RWPE2 (cell line): ENCODE measurements at places on chromosomes 16 and 17.
A peak's percentile ranks its signal among the peaks of the same experiment; 100 is the strongest.

DNA sequence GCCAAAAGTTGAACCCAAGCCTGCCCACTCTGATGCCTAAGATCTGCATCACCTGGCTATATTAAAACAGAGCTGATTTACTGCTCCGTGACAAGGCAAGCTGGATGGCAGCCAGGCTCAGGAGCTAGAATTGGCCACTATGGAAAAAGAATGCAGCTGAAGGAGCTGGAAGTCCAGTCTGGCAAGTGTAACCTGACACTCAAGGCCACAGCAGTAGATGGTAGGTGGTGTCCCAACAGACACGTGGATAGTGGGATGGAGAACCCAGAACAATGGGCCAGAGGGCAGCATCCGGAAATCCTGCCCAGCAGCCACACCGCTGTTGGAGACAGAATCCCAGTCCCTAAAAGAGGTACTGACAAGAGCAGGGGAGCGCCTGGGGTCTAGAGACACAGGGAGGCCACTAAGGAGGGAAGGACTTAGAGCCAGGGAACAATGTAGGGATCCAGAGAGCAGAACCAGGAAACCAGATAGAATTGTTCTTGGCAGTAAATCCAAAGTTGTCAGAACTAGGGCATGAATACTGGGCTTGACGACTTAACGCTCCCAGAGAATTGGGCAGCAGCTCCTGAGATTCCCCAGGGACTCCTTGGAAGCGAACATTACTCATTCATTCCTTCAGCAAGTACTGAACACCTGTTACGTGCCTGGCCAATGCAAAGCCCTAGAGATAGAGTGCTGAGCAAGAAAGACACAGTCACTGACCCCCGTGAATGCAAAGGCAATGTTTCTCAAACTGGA, 85.7 kb downstream of the CDYL2 start:
- H3K36me3 ChIP-seq: no peaks in the 10 kb centered on the region
- peak; percentile 67 for DNase-seq
- H3K27ac ChIP-seq: no peak overlapping the region

GRCh38 chr17:21379080-21379711, 3.0 kb downstream of the KCNJ12 start:
- peaks cover 11% of the 10 kb centered on the region for H3K27me3 ChIP-seq
- H3K36me3 ChIP-seq: no peaks in the 10 kb centered on the region
- H3K27ac ChIP-seq: no peak overlapping the region
- no peak overlapping the region for H3K4me3 ChIP-seq

DNA sequence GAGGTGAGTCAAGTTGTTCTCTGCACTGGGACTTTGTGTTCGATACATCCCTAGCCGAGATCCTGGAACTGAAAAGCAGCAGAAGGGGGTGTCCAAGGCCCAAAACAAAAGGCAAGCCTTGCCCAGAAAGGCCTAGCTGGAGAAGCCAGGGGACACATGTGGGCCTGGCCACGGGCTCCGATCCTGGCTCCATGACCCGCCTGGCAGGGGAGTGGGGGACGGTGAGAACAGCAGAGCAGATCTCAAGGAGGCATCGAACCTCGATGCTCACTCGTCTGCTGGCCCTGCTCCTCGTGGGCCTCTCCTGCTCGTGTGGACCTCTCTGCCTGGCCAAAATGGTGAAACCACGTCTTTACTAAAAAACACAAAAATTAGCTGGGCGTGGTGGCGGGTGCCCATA, 8.9 kb downstream of the CCNF start:
- DNase-seq: no peak
- no peaks in the 10 kb centered on the region for H3K4me1 ChIP-seq
- H3K36me3 ChIP-seq: peaks cover 81% of the 10 kb centered on the region

GRCh38 chr17:80331820-80332219, 71.2 kb downstream of the RNF213 start:
- no peak for DNase-seq
- peaks cover 87% of the 10 kb centered on the region for H3K36me3 ChIP-seq
- no peaks in the 10 kb centered on the region for H3K4me1 ChIP-seq
- no peak overlapping the region for H3K27ac ChIP-seq
- H3K4me3 ChIP-seq: no peak overlapping the region
- no peaks in the 10 kb centered on the region for H3K27me3 ChIP-seq

DNA sequence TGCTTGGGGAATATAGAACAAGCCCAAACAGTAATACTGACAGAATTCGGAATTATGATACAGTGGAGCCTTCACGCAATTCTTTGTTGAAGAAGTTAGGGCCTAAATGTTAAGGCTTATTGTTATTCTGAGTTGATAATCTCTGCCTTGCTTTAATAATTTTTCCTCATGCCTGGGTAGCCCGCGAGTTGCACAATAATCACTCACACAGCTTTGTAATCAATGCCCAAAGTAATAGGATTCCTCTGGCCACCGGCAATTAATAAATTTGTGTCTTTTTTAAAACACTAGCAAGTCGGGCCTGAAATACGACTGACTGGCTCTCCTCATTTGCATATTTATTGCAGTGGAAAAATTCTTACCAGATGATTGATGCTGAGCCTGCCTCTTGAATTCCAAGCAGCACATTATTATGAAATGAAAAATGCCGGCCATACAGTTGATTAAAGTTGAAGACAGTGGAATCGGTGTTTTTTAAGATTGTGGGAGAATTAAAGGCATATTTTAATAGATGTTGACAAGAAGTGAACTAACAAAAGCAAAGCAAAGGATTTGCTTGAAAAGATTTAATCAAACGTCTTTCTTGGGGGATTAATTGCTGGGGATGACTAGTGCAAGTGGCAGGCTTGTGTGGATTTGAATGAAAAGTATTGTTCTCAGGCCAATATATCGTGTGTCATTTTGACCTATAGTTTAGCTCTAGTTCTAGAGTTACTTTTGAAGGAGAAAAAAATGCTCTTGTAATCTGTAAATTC, 30.2 kb downstream of the AATF start:
- H3K4me3 ChIP-seq: no peak overlapping the region
- no peaks in the 10 kb centered on the region for H3K27me3 ChIP-seq
- H3K27ac ChIP-seq: no peak overlapping the region
- peaks cover 23% of the 10 kb centered on the region for H3K4me1 ChIP-seq
- no peak for DNase-seq

DNA sequence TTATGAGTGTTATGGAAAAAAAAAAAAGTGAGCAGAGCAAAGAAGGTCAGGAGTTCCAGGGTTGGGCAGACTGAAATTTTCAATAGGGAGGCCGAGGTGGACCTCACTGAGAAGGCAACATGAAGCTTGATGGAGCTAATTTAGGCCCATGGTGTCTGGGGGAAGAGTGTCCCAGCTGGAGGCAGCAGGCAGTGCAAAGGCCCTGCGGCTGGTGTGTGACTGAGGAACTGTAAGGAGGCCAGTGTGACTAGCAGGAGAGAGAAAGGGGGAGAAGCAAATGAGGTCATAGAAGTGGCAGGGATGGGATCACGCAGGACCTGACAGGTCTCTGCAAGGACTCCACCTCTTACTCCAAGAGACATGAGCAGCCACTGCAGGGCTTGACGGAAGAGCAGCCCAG, 10.2 kb downstream of the ARHGEF15 start:
- no peaks in the 10 kb centered on the region for H3K36me3 ChIP-seq
- H3K27me3 ChIP-seq: no peaks in the 10 kb centered on the region

GRCh38 chr16:80733407-80733806, 71.0 kb downstream of the CDYL2 start:
- no peak overlapping the region for H3K4me3 ChIP-seq
- H3K27ac ChIP-seq: no peak overlapping the region
- DNase-seq: no peak
- no peaks in the 10 kb centered on the region for H3K36me3 ChIP-seq

DNA sequence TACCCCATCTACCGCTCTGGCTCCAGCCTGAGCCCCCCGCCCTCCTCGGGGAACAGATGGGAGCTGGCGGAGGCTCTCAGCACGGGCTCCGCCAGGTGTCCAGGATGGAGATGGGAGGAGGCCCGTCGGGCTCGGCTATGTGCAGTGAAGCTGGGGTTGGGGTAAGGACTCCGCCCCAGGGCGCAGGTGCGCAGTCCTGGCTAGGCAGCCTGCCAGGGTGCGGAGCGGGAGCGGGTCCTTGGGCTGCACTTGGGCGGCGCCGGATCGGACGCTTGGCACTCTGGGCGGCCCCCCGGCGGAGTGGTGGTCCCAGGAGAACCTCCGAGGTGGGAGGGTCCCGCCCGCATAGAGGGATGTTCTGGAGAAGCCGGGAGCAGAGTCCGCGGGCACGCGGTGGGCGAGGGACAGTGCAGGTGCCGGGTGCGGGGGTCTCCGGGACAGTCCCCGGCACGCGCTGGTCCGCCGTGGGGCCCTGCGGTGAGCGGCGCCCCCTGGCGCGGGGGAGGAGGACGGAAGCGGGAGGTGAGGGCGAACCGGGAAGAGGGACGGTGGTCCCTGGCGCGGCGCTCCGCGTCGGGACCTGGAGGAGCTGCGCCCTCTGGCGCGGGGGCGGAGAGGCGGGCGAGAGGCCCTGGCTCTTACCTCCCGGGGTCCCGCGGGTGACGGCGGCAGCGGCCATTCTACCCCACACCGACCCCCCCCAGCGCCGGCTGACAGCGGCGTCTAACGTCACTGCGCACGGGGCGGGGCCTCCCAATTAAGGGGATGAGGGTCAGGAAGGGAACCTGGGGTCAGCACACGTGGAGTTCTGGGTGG, at the start of gene CAMTA2:
CAMTA2 (minus strand) TSS at position 725 of the 816 bp plus-strand sequence. CDS start 1,453 bp downstream, outside the sequence.
- peaks cover 30% of the 10 kb centered on the region for H3K36me3 ChIP-seq
- peak within 1 kb of the TSS; percentile 72 for H3K27ac ChIP-seq
- DNase-seq: peak; percentile 89
- peaks cover 2% of the 10 kb centered on the region for H3K4me1 ChIP-seq
- no peaks in the 10 kb centered on the region for H3K27me3 ChIP-seq
- peak within 1 kb of the TSS; percentile 77 for H3K4me3 ChIP-seq

DNA sequence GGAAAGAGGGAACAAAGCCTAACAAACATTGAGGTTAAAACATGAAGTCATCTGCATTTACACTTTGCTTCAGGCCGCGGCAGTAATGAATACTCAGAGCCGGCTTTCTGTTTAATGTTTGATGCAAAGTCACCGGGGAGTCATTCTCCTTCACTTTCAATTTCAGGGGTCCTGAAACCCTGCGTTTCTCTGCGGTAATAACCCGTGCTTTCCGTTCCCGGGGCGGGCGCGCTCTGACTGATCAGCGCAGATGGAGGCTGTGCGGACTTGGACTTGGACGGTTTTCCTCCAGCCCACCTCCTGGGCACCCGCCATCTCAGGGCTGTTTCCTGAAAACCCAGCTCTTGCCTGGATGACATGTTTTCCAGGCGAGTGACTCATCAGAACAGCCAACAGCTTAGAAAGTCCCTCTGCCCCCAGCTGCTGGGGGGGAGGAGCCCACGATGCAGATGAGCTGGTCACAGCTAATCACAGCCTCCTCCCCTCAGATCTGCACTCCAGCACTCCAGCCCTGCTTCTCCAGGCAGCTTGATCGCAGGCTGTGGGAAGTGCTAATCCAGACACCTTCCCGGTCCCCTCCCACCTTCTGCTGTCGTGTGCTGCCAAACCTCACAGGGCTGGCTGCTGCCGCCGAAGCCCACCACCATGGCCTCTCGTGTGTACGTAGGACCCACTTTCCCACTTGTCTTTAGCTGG, 158.6 kb upstream of the CHMP6 start:
- H3K27ac ChIP-seq: peak overlapping the region; percentile 87
- H3K36me3 ChIP-seq: no peaks in the 10 kb centered on the region
- no peaks in the 10 kb centered on the region for H3K27me3 ChIP-seq

GRCh38 chr17:57284984-57285646, 28.8 kb downstream of the MSI2 start:
- no peak for DNase-seq
- no peak overlapping the region for H3K27ac ChIP-seq
- no peaks in the 10 kb centered on the region for H3K27me3 ChIP-seq
- H3K4me3 ChIP-seq: no peak overlapping the region
- peaks cover 22% of the 10 kb centered on the region for H3K36me3 ChIP-seq

- no peak overlapping the region for H3K27ac ChIP-seq
- no peaks in the 10 kb centered on the region for H3K4me1 ChIP-seq
- H3K4me3 ChIP-seq: no peak overlapping the region
- DNase-seq: no peak
Observed at GRCh38 chr16:26149364-26150190, 457.8 kb downstream of the HS3ST4 start.

DNA sequence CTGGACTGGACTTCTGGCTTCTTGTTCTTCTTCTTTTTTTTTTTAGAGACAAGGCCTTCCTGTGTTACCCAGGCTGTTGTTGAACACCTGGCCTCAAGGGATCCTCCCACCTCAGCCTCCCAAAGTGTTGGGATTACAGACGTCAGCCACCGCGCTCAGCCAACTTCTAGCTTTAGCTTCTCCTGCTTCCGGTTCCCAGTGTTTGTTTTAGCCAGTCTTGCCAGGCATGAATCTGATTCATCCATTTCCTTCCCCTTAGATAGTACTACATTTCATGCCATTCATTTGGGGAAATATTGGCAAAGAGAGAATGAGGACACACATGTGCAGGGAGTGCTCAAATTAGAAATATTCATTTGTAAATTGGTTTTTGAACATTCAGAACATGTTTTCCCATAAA, 12.1 kb upstream of the NDUFAB1 start:
- no peaks in the 10 kb centered on the region for H3K27me3 ChIP-seq
- H3K4me1 ChIP-seq: peaks cover 11% of the 10 kb centered on the region
- peaks cover 70% of the 10 kb centered on the region for H3K36me3 ChIP-seq
- no peak for DNase-seq
- no peak overlapping the region for H3K4me3 ChIP-seq

- peaks cover 70% of the 10 kb centered on the region for H3K36me3 ChIP-seq
- no peak overlapping the region for H3K4me3 ChIP-seq
- DNase-seq: no peak
- H3K4me1 ChIP-seq: no peaks in the 10 kb centered on the region
Observed at GRCh38 chr16:81612351-81613163, 166.5 kb upstream of the PLCG2 start.

DNA sequence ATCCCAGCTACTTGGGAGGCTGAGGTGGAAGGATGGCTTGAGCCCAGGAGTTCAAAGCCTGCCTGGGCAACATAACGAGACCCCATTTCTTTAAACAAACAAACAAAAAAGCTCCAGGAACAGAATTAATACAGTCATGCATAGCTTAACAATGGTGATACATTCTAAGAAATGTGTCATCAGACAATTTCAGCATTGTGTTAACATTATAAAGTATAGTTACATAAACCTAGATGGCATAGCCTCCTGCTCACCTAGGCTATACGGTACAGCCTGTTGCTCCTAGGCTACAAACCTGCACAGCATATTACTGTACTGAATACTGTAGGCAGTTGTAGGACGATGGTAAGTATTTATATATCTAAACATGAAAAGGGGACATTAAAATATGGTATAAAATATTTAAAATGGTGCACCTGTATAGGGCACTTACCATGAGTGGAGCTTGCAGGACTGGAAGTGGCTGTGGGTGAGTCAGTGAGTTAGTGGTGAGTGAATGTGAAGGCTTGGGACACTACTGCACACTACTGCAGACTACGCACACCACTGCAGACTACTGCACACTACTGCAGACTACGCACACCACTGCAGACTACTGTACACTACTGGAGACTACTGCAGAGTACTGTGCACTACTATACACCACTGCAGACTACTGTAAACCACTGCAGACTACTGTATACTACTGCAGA, 74.6 kb downstream of the TMC6 start:
- no peak for DNase-seq
- H3K36me3 ChIP-seq: no peaks in the 10 kb centered on the region
- no peak overlapping the region for H3K4me3 ChIP-seq
- no peak overlapping the region for H3K27ac ChIP-seq
- H3K4me1 ChIP-seq: no peaks in the 10 kb centered on the region
- H3K27me3 ChIP-seq: no peaks in the 10 kb centered on the region

- H3K27ac ChIP-seq: no peak overlapping the region
- H3K27me3 ChIP-seq: no peaks in the 10 kb centered on the region
- no peak overlapping the region for H3K4me3 ChIP-seq
Observed at GRCh38 chr17:74473294-74473693, 6.9 kb downstream of the CD300A start.
